ENCODE measurements at places on chromosomes 16 and 17.

GRCh38 chr17:64455993-64456885 lies 7.3 kb downstream of the MILR1 start:
- DNase-seq, result no peak

DNA sequence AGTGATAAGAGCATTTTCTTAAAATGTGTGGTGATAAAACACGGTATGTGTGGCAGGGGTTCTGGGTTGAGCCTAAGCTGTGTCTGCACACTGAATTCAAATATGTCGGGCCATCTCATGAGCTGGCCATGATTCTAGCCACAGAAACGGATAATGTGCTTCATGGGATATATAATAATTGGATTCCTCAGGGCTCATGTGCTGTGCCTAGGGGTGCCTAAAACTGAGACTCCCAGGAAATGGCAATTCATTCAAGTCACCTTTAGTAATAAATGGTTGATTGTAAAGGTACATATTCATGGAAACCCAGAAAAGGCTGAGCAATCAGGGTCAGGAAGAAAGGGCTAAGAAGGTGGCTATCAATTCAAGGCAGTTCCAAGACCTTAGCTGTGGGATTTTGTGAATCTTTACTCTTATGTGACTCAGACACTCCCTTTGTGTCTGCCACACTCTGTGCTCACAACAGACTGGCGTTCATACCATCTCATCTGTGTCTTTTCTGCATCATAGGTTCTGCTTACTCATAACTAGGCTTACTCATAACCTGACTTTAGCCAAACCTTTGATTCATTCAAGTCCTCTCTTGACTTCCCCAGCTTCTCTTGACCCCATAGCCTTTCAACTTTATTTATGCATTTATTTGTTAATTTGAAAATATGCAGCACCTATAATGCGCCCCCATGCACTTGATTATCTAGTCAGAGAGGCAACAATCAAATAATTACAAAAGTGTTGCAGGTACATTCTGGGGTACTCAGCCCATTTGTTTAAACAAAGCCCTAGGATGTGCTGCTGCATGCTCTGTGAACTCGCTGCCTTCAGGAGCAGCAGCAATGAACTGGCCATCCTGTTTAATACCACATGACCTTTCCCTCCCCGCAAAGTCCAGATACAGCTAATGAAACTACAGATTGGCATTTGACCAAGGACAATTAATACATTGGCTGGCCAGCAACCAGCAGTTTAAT lies 28.4 kb upstream of the MED13 start:
- DNase-seq, result no peak

- DNase-seq, result no peak
Observed at GRCh38 chr17:47682138-47682537, 11.8 kb upstream of the TBKBP1 start.

DNA sequence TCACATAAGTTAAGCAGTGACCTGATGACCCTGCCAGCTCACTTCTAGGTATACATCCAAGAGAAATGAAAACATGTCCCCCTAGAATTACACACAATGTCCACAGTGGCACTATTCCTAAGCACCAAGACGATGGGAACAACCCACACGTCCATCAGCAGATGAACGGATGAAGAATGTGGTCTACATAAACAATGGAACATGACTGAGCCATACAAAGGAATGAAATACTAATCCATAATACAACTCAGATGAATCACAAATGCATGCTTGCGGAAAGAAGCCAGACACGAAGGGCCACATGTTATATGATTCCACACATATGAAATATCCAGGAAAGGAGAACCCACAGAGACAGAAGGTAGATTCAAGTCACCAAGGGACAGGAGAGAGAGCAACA lies 17.4 kb downstream of the USP22 start:
- no peak for DNase-seq

- no peak for DNase-seq
Observed at GRCh38 chr17:5943232-5943631, 126.9 kb upstream of the WSCD1 start.

DNA sequence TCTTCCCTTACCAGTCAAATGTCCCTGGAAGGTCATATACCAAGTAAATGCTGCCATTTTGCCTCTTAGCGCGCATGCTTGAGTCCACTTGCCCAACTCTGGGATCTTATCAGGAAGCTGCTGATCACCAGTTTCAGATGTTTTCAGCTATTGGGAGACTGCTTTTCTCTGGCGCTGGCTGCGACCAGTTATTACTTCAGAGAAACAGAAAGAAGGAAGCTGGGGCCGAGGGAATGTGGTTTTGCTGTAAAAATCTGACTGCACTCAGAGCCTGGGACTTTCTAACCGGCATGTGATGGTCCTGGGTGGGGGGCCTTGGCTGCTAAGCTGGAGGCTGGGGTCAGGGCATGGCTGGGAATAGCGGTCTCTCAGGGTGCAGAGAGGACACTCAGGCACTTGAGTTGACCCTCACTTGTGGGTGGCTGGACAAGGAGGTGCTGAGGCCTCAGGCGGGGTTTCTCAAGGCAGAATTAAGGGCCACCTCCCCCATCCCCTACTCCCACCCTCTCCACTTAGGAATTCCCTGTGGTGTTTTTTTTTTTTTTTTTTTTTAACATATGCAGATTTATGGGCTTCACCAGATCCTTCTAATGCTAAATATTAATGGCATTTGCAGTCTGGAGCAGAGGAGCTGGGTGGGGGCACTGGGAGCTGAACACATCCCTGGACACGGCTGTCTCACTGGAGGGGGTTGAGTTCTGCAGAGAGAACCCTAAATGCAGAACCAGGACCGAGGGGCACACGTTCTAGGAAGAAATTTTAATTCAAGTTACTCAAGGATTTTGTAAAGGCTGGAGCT lies 145.8 kb downstream of the CYLD start:
- DNase-seq, result no peak

DNA sequence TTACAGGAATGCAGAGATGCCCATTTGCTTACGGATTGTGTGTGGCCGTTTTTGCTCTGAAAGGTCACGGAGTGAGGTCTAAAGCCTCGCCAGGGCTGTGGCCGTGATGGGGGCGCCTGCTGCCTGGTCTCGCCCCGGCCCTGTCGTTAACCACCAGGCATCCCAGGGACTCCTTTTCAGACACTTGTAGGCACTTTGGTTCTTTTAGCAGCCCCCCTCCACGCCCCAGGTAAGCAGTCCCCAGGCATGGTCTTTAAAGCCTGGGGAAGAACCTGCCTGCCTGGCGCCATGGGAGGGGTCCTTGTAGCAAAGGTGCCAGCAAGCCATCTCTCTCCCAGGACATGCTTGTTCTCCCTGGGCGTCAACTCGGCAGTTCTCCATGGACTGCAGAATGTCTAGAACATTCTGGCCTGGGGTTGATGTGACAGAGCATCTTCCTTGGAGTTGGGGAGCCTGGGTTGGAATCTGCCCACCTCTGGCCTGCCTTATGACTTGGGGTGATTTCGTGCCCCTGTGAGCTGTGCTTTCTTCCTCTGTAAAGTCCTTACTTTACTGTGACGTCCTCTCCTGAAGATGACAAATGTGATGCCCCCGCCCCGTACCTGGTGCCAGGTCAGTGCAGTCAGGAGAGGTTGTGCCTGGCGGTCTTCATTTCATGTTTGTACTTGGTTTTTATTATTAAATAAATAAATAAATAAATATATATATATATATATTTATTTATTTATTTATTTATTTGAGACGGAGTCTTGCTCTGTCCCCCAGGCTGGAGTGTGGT lies 5.4 kb downstream of the KCTD5 start:
- DNase-seq, result no peak

- no peak for DNase-seq
Observed at GRCh38 chr16:74742051-74742481, 32.6 kb downstream of the FA2H start.

DNA sequence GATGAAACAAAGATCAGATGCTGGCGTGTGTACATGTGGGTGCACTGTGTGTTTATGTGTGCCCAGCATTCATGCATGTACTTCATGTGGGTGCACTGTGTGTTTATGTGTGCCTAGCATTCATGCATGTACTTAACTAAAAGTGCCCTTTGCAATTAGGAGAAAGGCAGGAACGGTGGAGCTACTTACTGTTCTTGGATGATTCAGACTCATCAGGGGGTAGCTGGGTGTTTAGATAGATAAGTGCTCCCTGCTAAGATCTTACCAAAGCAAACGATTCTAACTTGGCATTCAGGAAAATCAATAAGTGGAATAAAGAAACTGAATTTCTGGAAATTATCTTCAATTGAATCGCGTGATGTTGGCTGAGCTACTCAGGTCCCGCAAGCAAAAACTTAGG lies 8.6 kb upstream of the MYH2 start:
- DNase-seq, result no peak

DNA sequence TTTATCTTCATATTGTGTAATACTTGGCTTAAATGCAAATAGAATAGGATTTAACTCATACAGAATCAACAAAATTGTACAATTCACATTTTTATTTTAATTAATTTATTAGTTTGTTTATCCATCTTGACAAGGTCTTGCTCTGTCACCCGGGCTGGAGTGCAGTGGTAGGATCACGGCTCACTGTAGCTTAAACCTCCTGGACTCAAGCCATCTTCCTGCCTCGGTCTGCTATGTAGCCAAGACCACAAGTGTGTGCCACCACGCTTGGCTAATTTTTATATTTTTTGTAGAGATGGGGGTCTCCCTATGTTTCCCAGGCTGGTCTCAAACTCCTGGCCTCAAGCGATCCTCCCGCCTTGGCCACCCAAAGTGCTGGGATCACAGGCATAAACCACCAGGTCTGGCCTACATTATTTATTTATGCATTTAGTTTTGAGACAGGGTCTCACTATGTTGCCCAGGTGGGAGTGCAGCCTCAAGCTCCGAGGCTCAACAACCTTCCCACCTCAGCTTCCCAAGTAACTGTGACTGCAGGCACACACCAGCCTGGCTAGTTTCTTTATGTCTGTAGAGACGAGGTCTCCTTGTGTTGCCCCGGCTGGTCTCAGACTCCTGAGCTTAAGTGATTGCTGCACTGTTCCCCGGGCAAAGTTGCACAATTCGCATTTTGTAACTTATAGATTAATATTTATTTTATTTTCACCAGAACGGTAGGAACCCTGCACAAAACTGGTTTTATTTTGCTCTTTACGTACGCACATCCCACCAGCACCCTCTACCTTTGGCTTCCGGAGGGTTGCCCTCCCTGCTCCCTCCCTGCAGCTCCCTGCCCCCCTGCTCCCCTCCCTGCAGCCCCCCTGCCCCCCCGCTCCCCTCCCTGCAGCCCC lies 4.9 kb downstream of the DPEP1 start:
- DNase-seq, result no peak

DNA sequence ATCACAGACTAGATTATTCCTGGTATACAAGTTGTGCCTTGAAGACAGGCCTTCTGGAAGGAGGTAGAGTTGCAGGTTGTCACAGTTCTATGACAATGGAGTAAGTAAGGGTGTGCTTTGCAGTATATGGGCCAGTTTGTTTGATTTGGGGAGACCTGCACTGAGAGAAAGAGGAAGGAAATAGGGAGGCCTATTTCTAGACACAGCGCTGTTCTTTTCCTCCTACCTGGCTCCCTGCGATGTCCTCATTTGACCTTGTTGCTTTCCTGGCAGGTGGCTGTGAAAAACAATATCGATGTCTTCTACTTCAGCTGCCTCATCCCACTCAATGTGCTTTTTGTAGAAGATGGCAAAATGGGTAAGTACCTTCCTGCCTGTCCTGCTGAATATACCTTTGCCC lies 22.5 kb upstream of the RASL10B start:
- no peak for DNase-seq

GRCh38 chr16:87169509-87169995 lies 147.6 kb downstream of the C16orf95 start:
- no peak for DNase-seq

- no peak for DNase-seq
Observed at GRCh38 chr17:81059026-81059425, 24.1 kb downstream of the BAIAP2 start.

DNA sequence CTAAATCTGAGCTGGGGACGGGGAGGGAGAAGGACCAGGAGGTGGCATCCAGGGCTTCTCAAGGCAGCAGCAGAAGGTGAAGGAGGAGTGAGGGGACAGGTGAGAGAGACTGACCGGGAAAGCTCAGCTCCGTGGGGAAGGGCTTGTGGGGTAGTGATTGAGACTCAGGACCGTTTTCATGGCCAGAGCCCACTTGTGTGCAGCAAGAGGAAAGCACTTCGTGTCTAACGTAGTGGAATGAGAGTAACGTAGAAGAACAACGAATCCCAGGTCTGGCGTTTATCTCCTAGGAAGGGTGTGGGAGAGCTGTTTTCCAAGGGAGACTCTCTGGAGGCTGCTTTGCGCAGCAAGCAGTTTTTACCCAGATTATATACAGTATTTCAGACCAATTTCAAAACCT lies 1.3 kb upstream of the CDH3 start:
- no peak for DNase-seq

DNA sequence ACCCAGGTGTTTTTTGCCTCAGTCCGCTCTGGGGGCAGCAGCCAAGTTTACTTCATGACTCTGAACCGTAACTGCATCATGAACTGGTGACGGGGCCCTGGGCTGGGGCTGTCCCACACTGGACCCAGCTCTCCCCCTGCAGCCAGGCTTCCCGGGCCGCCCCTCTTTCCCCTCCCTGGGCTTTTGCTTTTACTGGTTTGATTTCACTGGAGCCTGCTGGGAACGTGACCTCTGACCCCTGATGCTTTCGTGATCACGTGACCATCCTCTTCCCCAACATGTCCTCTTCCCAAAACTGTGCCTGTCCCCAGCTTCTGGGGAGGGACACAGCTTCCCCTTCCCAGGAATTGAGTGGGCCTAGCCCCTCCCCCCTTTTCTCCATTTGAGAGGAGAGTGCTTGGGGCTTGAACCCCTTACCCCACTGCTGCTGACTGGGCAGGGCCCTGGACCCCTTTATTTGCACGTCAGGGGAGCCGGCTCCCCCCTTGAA lies 2.1 kb upstream of the C17orf107 start:
- DNase-seq, result no peak

DNA sequence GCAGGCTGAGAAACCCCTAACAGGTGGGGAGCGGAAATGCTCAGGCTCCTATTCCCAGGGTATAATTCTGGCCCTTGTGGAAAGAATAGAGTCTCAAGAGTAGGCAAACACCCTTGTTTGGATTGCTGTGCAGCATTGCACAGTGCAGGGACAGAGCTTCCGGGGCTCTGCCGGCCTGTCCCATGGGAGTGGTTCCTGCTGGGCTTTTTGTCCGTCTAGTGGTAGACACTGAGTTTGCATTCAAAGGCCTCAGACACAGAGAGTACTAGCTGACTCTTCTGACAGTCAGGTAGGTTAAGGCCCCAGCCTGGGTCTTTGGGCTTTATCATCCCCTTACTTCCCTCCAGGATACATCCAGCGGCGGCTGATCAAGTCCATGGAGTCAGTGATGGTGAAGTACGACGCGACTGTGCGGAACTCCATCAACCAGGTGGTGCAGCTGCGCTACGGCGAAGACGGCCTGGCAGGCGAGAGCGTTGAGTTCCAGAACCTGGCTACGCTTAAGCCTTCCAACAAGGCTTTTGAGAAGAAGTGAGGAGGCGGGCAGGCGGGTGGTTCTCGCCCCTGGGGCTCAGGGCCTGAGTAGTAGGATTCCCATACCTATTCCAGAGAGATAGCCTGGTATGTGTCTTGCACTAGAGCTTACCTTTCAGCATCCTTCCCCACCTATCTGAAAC lies 18.1 kb downstream of the POLR2A start:
- DNase-seq, result no peak

DNA sequence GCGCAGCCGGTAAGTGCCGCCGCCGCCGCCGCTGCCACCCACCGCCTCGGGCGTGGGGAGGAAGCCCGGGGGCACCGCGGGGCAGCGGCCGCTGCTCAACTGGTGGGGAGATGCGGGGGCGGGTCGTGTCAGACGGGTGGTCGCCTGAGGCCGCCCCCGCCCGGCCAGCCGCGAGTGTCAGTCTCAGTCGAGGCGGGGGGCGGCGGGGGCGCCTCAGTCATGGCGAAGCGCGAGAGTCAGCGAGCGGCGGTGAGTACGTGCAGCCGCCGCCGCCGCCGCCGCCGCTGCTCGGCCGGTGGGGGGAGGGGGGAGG lies 76.2 kb downstream of the CHD9 start:
- peak; percentile 63 for DNase-seq

Data from NCI-H526 (cell line).